ENCODE measurements at places on chromosomes 3 and 15.

DNA sequence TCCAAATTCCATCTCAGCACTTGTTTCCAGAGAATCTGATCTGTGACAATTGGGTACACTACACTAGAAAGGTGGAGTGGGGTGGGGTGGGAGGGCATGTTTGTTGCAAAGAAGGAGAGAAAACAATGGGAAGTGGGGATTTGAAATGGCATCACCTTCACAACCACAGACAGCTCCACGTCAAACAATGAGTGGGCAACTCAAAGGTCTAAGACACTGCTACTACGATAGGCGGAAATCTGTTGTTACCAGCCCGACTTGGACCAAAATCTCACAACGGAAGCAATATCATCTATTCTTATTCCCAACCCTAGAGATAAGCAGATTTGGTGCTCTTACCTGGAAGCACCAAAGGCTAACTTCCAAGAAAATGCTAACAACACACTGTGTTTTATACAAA is 3.3 kb downstream of the CYP19A1 start:
- DNase-seq = no peak

- DNase-seq = no peak
Measured at GRCh38 chr3:143295201-143296080, 175.9 kb downstream of the CHST2 start.

GRCh38 chr3:5332270-5332956 is 144.9 kb downstream of the EDEM1 start:
- DNase-seq = no peak

GRCh38 chr15:66623801-66624453 is 58.1 kb upstream of the LCTL start:
- DNase-seq = no peak

GRCh38 chr3:190504354-190505125 is 9.3 kb upstream of the IL1RAP start:
- DNase-seq = no peak

GRCh38 chr3:150497956-150498355 is 48.3 kb downstream of the SERP1 start:
- no peak for DNase-seq

DNA sequence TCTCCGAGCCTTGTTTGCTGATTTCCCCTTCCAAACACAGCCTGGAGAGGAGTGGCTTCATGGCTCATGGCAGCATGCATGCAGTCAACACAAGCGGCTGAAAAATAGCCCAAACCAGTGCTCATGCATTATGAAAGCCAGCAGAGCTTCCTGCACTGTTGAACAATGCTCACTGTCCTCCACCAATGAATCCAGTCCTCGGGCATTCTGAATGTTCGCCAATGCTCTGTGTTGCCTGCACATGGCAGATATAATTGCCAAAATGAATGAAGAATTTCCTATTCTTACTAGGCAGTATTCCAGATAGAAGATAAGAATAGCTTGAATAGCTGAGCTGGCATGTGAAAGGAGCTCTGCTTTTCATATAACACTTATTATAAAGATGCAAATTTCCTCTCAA is 252.7 kb downstream of the ROBO1 start:
- DNase-seq = no peak

DNA sequence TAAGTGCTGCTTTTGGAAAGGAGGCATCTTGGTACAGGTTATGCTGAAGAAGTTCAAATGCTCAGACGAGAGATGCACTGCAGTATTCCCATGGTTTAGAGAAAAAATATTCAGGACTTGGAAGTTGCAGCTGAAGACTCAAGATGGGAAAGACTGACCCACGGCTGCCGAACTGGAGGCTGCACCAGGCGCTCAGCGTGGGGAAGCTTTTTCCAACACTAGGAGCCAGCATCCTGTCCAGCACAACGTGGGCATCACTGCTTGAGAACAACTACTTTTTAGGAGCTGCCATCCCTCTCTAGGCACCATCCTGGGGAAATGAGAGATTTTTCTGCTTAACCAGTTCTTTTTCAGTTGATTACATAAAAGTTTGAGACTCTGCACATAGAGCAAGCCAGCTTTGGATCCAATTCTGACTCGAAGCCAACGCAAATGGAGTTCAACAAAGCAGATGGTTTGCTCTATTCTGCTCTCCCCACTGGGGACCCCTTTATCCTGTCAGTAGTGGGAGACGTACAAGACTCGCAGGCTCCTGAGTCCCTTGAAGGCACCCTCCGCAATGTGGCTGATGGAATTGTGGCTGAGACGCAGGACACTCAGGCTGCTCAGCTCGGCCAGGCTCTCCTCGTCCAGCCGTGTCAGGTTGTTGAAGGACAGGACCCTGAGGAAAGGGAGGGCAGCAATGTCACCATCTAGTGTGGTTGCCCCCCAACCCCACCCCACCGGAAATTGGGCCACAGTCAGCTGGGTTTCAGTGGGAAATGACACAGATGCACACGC is 93.8 kb downstream of the LRIG1 start:
- no peak for DNase-seq

DNA sequence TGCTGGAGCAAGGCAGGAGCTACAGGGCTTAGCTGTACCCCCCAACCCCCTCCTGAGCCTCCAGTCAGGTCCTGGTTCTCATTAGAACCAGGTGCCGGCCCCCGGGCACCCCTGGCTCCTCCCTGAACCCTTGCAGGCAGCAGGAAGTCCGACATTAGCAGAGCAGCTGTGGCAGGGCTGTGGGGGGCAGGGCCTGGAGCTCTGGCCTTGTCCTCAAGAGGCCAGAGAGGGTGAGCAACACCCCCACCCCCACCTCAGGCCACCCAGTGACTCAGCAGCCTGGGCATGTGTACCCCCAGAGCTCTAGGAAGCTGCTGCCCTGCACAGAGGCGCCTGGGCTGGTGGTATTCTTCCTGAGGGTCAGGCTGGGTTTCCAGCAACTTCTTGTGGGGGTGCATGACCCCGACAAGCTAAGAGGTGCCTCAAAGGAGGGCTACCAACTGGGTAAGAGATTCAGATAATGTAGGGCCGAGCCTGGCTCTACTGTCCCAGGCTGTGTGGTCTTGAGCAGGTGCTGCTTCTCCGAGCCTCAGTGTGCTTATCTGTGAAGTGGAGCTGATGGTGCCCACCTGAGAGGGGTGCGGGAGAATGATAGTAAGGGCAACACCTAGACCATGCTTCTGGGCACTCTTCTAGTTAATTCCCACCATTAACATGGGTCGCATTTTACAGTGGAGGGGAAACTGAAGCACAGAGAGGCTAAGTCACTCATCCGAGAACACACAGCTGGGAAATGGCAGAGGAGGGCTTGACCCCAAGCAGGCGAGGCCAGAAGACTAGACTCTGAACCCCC is 16.0 kb downstream of the H1-8 start:
- no peak for DNase-seq

Measured in iPS DF 19.7 (cell line).